HCT116 (cell line): ENCODE measurements at places on chromosomes 7 and 10.

DNA sequence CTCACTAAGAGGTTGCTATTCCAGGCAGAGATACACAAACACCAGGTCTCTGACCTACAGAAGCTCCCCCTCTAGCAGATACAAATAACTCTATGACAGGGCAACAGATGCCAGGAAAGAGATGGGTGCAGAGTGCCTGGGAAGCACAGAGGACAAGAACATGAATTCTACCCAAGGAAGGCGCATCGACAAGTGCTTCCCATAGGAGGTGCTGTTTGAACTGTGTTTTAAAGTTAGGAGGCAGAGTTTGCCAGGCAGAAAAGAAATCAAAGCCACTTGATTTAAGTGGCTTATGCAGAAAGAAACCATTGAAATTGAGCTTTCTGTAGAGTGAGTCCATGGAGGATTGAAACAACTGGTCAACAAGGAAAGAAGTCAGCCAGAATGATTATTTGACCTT, 35.3 kb upstream of the EGR2 start:
- peak; percentile 12 for DNase-seq

- DNase-seq = no peak
Observed at GRCh38 chr10:112991888-112992491, 41.9 kb downstream of the TCF7L2 start.

- no peak for DNase-seq
Observed at GRCh38 chr10:95513008-95513589, 48.1 kb downstream of the SORBS1 start.

DNA sequence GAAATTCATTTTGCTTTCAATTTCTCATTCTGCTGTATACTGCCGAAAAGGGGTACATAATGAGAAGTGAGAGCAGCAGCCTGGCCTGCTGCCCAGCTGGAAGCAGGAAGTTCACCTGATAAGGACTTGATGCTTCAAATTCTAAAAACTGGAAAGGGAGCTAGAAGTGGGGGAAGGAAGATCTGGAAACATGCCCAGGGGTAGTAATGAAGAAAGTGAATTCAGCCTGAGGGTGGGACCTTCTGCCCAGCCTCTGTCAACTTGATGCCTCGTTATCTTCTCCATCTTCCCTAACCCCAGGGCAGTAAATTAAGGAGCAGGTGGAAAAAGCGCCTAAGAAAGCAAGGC, 69.4 kb downstream of the ARMH3 start:
- DNase-seq = no peak

- no peak for DNase-seq
Observed at GRCh38 chr7:19026888-19027287, 90.5 kb downstream of the TWIST1 start.

DNA sequence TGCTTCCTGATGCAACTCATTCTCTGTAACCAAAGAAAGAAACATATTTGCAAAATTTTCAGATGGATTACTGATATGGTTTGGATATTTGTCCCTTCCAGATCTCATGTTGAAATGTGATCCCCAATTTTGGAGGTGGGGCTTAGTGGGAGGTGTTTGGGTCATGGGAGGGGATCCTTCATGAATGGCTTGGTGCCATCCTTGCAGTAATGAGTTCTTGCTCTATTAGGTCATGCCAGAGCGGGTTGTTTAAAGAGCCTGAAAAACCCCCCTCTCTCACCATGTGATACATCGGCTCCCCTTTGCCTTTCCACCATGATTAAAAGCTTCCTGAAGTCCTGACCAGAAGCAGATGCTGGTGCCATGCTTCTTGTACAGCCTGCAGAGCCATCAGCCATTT, 43.8 kb upstream of the PRKG1 start:
- DNase-seq = no peak

DNA sequence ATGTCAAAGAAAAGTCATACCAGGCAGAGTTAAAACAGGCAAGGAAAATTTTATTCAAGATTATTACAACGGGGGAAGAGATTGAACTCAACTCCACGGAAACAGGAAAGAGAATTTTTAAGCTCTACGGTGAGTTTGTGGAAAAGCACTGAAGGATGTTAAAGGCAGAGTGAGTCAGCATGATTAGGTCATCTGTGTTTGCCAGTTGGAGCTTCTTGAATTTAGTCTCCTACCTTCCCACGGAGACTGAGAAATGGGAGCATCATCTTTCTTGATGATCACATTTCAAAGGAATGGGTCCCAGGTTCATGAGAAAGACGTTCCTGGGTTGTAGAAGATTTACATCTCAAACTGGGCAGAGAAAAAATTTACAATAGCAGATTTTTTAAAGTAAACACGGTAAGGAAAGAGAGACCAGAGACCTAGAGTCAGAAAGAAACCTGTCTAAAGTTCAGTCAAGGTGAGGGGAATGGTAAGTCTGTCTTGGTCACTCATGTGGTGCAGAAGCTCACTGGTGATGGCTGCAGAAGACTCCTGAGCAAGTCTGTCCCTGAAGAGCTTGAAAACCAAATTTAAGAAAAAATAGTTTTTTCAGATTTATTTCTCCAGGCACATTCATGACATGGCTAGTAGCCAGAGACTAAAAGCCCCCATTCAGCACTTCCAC, 516.9 kb upstream of the LRRN3 start:
- DNase-seq = peak; percentile 19

DNA sequence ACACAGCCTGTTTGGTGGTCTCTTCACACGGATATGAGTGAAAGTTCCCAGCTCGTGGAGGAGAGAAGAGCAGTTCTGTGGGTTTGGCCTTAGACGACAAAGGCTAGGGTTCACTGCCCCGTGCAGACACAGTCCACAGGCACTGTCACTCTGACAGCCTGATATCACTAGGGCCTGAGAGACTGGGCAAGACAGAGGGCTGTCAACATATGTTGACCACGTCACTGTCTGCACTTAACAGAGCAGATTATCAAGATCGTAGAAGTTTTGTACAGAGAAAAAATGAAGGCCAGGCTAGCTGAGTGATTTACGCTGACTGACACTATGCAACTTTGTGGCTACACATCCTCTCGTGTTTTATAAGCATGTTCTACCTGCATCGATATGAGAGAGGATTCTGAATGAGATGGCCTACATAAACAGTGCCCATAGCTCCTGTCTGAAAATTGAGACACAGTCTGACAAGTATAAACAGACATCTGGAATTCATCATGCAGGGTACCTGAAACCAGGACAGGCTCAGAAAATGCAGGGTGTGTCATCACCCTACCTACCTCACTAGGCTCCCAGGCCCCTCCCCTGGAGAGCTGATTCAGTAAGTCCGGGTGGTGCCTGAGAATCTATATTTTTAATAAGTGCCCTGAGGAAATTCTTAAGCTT, 120.0 kb downstream of the SGMS1 start:
- DNase-seq = no peak

- DNase-seq = no peak
Observed at GRCh38 chr7:129684777-129685176, 73.3 kb downstream of the NRF1 start.

GRCh38 chr10:69394020-69394419, 22.7 kb downstream of the TACR2 start:
- DNase-seq = no peak
